ENCODE measurements at places on chromosomes 13 and 19.

DNA sequence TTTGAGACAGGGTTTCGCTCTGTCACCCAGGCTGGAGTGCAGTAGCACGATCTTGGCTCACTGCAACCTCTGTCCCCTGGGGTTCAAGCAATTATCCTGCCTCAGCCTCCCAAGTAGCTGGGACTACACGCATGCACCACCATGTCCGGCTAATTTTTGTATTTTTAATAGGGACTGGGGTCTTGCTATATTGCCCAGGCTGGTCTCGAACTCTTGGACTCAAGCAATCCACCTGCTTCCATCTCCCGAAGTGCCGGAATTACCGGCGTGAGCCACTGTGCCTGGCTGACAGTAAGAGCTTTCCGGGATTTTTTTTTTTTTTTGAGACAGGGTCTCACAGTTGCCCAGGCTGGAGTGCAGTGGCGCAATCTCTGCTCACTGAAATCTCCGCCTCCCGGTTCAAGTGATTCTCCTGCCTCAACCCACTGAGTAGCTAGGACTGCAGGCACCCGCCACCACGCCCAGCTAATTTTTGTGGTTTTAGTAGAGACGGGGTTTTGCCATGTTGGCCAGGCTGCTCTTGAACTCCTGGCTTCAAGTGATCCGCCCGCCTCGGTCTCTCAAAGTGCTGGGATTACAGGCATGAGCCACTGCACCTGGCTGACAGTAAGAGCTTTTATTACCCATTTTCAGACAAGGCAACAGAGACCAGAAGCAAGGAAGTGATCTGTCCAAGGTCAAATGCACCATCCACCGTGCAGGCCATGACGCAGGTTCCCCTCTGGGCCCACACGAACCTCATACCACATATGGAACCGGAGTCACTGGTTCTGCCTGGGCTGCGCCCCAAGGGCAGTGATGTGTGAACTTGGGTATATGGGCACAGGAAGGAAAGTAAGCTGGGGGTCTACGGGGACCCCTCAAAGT lies 21.0 kb downstream of the RFX1 start:
- H3K27me3 ChIP-seq: no peaks in the 10 kb centered on the region
- H3K4me1 ChIP-seq: peaks cover 47% of the 10 kb centered on the region
- H3K4me3 ChIP-seq: peak overlapping the region; percentile 81
- H3K36me3 ChIP-seq: peaks cover 2% of the 10 kb centered on the region

DNA sequence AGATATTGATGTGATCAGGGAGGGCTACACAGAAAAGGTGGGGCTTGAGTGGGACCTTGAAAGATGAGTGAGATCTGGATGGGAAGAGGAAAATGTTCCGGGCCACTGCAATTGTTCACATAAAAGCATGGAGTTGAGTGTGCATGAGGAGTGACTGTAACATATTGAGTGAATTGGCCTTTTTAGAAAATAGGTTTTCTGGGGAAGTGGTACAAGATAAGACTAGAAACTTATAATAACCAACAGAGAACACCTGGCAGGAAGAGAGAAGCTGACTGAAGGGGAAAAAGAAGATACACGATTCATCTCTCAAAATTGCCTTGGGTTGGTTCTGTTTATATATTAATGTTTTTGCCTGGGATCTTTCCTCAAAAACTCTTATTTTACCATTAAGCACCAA lies 32.2 kb downstream of the SLC10A2 start:
- no peak overlapping the region for H3K27ac ChIP-seq
- no peak overlapping the region for H3K4me3 ChIP-seq
- no peaks in the 10 kb centered on the region for H3K4me1 ChIP-seq
- no peaks in the 10 kb centered on the region for H3K27me3 ChIP-seq
- no peak for DNase-seq

- peaks cover 4% of the 10 kb centered on the region for H3K4me1 ChIP-seq
- no peak for DNase-seq
- H3K27me3 ChIP-seq: peaks cover 49% of the 10 kb centered on the region
- no peak overlapping the region for H3K27ac ChIP-seq
Observed at GRCh38 chr13:59451236-59451635, 712.5 kb downstream of the DIAPH3 start.

- no peak for DNase-seq
- H3K27ac ChIP-seq: no peak overlapping the region
- H3K36me3 ChIP-seq: no peaks in the 10 kb centered on the region
- no peaks in the 10 kb centered on the region for H3K27me3 ChIP-seq
Observed at GRCh38 chr19:16970821-16971220, 55.8 kb downstream of the CPAMD8 start.

GRCh38 chr19:33998302-33998701 lies 174.0 kb upstream of the LSM14A start:
- peaks cover 28% of the 10 kb centered on the region for H3K27me3 ChIP-seq
- no peak for DNase-seq
- H3K4me1 ChIP-seq: no peaks in the 10 kb centered on the region
- no peak overlapping the region for H3K4me3 ChIP-seq
- no peak overlapping the region for H3K27ac ChIP-seq

DNA sequence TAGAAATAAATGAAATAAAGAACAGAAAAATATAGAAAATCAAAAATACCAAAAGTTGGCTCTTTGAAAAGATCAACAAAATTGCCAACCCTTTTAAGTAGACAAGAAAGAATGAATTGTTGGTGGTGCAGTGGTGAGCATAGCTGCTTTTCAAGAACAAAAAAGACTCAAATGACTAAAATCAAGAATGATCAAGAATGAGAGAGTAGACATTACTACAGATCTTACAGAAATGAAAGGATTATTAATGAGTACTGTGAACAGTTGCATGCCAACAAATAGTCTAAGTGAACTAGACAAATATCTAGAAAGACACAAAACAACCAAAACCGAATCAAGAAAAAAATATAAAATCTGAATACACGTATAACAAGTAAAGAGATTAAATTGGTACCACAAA lies 53.9 kb downstream of the FNDC3A start:
- no peaks in the 10 kb centered on the region for H3K27me3 ChIP-seq
- H3K4me3 ChIP-seq: no peak overlapping the region
- peaks cover 2% of the 10 kb centered on the region for H3K36me3 ChIP-seq
- no peak overlapping the region for H3K27ac ChIP-seq

DNA sequence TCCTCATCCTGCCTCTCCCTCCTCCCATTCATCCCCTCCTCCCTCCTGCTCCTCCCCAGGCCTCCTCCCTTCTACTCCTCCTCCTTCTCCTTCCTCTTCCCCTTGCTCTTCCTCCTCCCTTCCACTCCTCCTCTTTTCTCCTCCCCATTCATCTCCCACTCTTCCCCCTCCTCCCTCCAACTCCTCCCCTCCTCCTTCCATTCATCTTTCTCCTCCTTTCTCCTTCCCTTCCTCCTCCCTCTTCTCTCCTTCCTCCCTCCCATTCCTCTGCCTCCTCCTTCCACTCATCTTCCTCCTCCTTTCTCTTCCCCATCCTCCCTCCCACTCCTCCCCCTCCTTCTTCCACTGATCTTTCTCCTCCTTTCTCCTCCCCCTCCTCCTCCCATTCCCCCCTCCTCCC lies 27.9 kb downstream of the NCAN start:
- no peak for DNase-seq
- peaks cover 30% of the 10 kb centered on the region for H3K27me3 ChIP-seq
- H3K4me1 ChIP-seq: peaks cover 3% of the 10 kb centered on the region
- H3K36me3 ChIP-seq: peaks cover 6% of the 10 kb centered on the region
- H3K4me3 ChIP-seq: no peak overlapping the region

Data from T-helper 17 cell (primary cell).